K562 (cell line): ENCODE measurements at places on chromosomes 2 and 18.

- no peaks in the 10 kb centered on the region for H3K27me3 ChIP-seq
- no peaks in the 10 kb centered on the region for H3K36me3 ChIP-seq
- no peaks in the 10 kb centered on the region for H3K4me1 ChIP-seq
- no peak overlapping the region for H3K27ac ChIP-seq
- no peak for DNase-seq
- no peak overlapping the region for H3K4me3 ChIP-seq
Measured at GRCh38 chr2:205545971-205546816, 136.1 kb upstream of the NRP2 start.

GRCh38 chr2:63676135-63676534, 87.4 kb downstream of the MDH1 start:
- H3K27me3 ChIP-seq = peaks cover under 1% of the 10 kb centered on the region
- H3K4me3 ChIP-seq = no peak overlapping the region
- H3K4me1 ChIP-seq = no peaks in the 10 kb centered on the region

DNA sequence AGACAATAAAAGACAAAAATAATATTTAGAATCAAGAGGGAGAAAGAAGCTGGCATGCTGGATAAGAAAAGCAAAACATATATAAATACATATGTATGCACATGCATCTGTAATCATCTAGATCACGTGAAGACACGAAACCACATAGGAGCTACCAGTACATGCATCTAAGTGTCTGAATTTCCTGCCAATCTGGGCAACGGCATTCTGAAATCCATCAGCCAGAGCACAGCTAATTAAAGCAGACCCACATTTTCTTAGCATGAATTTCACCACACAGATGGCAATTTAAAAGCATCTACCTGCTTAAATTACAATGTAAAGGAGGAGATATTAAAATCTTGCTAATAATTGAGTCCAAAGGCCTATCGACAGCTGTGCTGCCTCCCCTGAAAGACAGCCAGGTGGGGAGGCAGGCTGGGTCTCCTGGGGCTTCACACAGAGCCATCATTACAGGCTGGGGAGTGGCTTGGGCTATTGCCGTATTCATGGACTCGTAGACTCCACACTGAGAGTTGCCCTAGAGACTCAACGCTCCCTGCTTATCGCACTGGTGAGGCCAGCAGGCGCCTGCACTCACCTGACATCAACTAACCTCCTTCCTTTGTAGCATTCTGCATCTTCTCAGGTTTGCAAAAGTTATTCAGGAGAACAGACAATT, 272.5 kb upstream of the PXDN start:
- no peak overlapping the region for H3K27ac ChIP-seq
- H3K4me3 ChIP-seq = no peak overlapping the region
- H3K4me1 ChIP-seq = no peaks in the 10 kb centered on the region
- no peaks in the 10 kb centered on the region for H3K36me3 ChIP-seq
- peaks cover 8% of the 10 kb centered on the region for H3K27me3 ChIP-seq

DNA sequence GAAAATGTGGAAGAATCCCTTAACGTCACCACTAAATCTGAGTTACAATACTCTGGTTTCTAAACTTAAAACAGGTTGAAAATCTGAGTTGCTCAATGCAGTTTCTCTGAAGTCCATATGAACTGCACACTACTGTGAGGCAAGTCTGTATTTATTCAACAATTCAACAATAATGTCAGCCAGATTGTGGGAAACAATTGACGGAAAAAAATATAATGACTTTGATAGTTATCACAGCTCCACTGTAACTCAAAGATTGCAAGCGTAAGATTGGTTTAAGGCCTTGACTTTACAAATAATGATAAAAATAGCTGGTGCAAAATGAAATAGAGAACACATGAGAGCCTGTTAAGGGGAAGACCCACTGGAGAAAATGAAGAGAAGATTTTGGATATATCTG, 219.4 kb upstream of the CCDC150 start:
- no peaks in the 10 kb centered on the region for H3K4me1 ChIP-seq
- H3K27me3 ChIP-seq = no peaks in the 10 kb centered on the region

DNA sequence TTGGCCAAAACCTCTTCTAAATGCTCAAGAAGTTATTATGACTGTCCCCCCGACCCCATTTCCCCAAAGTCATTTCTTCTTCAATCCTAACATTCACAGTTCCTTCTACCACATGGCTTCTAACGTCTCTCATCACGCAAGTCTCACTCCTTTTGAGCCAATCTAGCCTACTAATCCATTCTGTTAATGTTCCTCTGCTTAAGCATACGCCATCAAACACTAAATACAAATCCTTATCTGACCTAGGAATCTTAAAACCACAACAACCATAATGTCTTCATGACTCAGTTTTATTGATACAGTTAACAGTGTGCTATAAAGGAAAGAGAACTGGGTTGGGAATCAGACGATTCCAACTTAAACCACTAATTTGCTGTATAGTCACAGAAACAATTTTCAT, 23.9 kb downstream of the HNRNPLL start:
- no peaks in the 10 kb centered on the region for H3K4me1 ChIP-seq
- no peaks in the 10 kb centered on the region for H3K27me3 ChIP-seq
- H3K4me3 ChIP-seq = no peak overlapping the region
- no peak for DNase-seq

DNA sequence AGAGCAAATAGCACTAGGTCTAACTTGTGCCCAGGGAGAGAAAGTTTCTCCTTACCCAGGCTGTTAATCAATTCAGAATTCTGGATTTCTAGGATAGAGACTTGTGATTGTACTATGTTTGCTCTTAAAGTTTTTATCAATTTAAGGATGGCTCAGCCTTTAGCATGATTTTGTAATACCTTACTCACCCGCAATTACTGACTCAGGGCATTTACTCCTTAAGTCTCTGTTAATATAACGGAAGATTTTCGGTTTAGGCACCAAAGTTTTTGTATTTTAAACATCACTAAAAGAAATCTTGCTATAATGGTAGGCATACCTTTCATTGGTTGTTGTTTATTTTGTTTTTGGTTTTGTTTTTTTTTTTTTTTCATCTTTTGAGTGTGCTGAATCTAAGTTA, 358.2 kb downstream of the RBM43 start:
- H3K4me3 ChIP-seq = no peak overlapping the region
- H3K36me3 ChIP-seq = no peaks in the 10 kb centered on the region
- H3K4me1 ChIP-seq = no peaks in the 10 kb centered on the region
- H3K27ac ChIP-seq = no peak overlapping the region
- no peak for DNase-seq

- H3K27ac ChIP-seq = no peak overlapping the region
- peaks cover 20% of the 10 kb centered on the region for H3K27me3 ChIP-seq
Measured at GRCh38 chr18:77106331-77106730, 26.3 kb downstream of the MBP start.

DNA sequence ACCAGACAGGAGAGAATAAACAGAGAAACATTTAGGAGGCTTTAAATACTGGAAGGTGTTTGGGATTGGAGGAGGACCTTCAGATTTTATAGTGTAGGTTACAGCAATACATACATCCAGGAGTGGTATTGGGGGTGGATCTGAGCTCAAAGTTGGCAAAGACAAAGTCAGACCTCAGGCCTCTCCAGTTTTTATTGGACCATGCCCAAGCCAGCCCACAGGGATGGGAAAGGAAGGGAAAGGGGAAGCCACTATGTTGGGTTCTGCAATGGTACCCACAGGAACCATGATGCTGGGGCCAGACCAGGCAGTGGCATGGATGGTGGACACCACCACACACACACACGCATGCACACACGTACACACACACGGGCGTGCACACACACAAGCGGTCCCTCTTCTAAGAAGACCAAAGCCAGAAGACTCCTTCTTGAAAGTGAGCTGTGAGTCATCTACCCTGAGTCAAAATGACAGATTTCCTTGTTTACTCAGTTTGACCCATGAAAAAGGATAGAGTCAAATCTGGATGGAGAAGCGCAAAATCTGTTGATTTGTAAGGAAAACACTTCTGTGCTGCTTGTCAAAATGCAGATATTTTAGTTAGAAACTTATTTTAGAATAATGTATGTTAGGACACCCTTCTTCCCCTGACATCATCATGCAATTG, 87.9 kb downstream of the TRABD2A start:
- H3K27me3 ChIP-seq = no peaks in the 10 kb centered on the region
- no peak overlapping the region for H3K27ac ChIP-seq
- H3K36me3 ChIP-seq = no peaks in the 10 kb centered on the region
- DNase-seq = no peak
- H3K4me3 ChIP-seq = no peak overlapping the region
- no peaks in the 10 kb centered on the region for H3K4me1 ChIP-seq

DNA sequence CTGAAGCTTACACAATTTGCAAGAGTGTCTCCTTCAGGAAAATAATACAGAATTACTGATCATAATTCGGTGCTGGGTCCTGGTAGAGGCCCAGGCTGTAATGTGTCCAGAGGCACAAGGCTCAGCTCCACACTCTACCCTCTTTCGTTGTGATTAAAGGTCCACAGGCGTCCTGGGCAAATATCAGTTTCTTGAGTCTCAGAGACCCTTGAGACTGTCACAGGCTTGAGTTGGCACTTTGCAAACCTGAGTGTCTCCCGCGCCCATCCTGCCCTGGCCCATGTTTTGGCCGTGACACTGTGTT, 46.9 kb upstream of the SMAD7 start:
- DNase-seq = no peak
- H3K27me3 ChIP-seq = no peaks in the 10 kb centered on the region; the same call in 2 of the 3 replicates
- H3K4me1 ChIP-seq = peaks cover 9% of the 10 kb centered on the region; the same call in 2 of the 3 replicates
- no peaks in the 10 kb centered on the region for H3K36me3 ChIP-seq

DNA sequence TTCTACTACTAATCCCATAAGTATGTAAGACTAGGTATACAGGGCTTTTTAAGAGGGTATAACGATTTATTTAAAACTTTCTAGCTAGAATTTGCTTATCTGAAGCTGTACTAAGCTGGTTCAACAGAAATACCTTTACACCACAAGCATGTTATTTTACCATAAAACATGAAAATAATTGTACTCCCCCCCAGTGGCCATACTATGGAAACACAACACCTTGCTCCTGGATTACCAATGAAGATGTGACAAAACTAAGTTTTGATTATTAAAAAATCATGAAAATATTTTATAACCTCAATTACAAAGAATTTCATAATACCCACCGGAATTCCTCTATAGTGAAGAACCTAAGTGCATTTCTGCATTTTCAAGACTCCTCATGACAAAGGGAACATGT, 27.3 kb downstream of the LPIN2 start:
- H3K36me3 ChIP-seq = no peaks in the 10 kb centered on the region
- peak; percentile 56 for DNase-seq
- H3K27ac ChIP-seq = no peak overlapping the region
- H3K4me3 ChIP-seq = no peak overlapping the region
- H3K4me1 ChIP-seq = peaks cover 23% of the 10 kb centered on the region; the same call in 2 of the 3 replicates

- no peak overlapping the region for H3K27ac ChIP-seq
- no peak for DNase-seq
- no peak overlapping the region for H3K4me3 ChIP-seq
- no peaks in the 10 kb centered on the region; the same call in none of the 2 replicates for H3K4me1 ChIP-seq
- H3K36me3 ChIP-seq = no peaks in the 10 kb centered on the region
- H3K27me3 ChIP-seq = no peaks in the 10 kb centered on the region; the same call in 2 of the 3 replicates
Measured at GRCh38 chr2:233039846-233040530, 7.5 kb downstream of the NEU2 start.

- H3K4me1 ChIP-seq = no peaks in the 10 kb centered on the region
- no peaks in the 10 kb centered on the region for H3K36me3 ChIP-seq
- DNase-seq = no peak
Measured at GRCh38 chr2:172311921-172312345, 115.5 kb upstream of the ITGA6 start.

- peaks cover 40% of the 10 kb centered on the region for H3K36me3 ChIP-seq
- H3K27me3 ChIP-seq = no peaks in the 10 kb centered on the region
- H3K4me1 ChIP-seq = peaks cover 20% of the 10 kb centered on the region
- H3K4me3 ChIP-seq = no peak overlapping the region
- no peak for DNase-seq
Measured at GRCh38 chr2:161166538-161167409, 6.5 kb downstream of the TANK start.

DNA sequence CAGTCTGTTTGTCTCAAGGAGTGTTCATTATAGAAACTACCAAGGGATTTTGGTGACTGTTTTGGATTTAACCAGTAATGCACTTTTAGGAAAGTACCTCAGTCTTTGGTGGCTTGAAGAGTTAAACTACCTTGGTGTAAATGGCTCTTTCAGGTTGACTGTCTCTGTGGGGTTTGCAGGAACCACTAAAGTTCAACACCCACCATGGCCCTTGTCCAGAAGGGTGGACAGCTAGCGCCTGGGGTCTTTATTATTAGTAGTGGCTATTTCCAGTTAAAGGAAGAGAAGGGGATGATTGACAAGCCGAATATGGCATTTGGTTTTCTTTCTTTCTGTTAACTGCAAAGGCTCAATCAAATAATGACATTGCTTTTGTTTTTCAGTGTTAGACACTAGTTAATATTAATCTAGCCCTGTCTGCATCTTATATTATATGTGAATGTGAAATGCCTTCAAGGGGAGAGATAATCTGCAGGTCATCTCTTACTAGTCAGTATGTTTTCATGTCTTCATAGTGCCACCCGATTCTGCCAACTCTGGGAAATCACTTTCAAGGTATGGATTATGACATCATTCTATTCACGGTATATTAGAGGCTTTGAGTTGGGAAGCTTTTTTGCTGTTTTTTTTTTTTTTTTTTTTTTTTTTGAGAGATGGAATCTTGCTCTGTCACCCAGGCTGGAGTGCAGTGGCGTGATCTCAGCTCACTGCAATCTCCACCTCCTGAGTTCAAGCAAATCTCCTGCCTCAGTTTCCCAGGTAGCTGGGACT, 56.4 kb downstream of the MAP4K4 start:
- peaks cover 4% of the 10 kb centered on the region for H3K4me1 ChIP-seq
- H3K4me3 ChIP-seq = no peak overlapping the region
- no peak overlapping the region for H3K27ac ChIP-seq
- no peak for DNase-seq
- no peaks in the 10 kb centered on the region for H3K27me3 ChIP-seq
- no peaks in the 10 kb centered on the region for H3K36me3 ChIP-seq

DNA sequence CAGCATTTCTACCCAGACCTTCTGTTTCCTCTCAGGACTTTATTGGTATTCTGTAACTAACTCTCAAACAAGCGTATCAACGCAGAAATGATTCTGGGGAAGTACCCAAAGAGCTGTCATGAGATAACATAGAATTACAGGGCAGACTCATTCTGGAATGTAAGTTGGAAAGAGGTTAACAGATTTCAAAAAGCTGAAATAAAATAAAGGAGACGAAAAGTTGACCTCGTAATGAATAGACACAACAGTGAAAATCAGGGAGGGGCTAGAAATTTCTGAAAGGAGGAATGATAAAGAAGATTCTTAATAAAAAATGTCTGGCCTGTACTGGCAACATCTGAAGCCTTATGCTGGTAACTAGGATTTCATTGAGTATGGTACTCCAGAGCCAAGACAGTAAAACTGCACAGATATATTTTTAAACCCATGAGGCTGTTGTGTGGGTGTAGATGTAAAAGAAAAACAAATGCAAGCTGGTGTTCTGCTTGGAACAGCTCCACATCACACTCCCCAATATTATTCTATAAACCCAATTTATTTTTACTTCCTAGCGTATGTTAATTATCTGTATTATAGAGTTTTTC, 23.9 kb downstream of the RBMS1 start:
- H3K27me3 ChIP-seq = no peaks in the 10 kb centered on the region
- no peaks in the 10 kb centered on the region for H3K4me1 ChIP-seq
- no peak overlapping the region for H3K27ac ChIP-seq
- no peaks in the 10 kb centered on the region for H3K36me3 ChIP-seq
